ENCODE measurements at places on chromosomes 6 and 20.

DNA sequence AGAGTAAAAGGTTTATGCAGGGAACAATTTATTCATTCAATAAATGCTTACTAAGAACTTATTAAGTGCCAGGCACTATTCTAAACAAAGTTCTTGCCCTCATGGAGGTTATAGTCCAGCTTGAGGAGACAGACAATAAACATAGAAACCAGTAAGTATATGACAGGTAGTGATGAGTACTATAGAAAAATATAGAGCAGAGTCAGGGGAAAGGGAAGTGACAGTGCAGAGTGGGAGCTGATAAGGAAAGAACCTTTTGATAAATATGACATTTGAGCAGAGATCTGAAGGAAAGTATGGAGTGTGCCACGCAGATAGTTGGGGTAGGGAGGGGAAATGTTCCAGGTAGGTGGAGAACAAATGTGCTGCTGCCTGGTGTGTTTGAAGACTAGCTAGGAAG is 12.1 kb downstream of the ACSS2 start:
- no peak for DNase-seq

DNA sequence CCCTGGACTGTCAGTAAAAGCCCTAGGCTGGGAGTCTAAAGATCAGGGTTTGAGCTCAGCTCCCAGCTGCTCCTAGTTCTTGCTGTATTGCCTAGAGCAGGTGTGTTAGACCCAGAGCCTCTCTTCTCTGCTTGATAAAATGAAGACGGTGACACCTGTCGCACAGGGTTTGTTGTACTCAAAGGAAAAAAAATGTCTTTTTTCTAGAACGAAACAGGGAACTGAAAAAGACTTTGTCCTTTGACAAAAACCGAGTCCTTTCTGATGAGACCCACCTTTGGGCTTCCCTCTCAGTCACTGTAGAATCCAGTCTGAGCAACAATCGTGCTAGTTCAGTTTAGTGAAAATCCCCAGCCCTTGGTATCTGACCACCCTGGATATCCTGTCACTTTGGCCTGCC is 102.1 kb upstream of the LAMP5 start:
- DNase-seq, result no peak

- no peak for DNase-seq
Observed at GRCh38 chr6:20440296-20440695, 38.6 kb downstream of the E2F3 start.

DNA sequence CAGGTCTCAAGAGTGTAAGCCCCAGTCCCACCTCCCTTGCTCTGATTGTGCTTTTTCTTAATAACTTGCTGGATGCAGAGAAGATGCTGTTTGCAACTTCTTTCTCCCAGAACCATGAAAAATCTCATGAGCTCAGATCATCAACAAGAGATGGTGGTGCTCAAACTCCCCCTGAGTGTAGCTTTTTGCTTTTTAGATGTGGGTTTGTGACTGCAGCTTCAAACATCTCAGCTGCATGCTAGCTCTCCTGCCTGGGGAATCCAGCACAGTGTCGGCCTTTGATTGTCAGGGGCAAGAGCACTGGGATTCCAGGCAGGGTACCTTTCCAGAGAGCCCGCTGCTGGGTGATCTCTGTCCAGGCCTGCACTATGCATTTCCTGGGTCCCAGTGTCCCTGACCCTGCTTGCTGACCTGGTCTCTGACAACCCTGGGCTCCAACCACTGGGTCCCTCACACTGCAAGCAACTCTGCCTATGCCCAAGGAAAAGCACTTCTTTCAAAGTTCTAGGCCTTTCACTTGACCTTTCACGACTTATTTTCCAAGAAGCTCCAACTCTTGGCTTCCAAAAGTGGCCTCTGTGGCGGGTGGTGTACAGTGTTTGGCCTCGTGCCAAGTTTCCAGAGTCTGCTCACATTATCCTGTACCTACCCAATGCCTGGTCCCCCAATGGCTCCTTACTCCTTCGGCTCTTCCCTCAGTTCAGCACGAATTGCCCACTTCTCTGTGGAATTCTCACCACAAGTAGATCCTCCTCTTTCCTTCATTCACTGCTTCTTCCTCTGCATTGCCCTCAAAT is 69.7 kb upstream of the LY86 start:
- no peak for DNase-seq

DNA sequence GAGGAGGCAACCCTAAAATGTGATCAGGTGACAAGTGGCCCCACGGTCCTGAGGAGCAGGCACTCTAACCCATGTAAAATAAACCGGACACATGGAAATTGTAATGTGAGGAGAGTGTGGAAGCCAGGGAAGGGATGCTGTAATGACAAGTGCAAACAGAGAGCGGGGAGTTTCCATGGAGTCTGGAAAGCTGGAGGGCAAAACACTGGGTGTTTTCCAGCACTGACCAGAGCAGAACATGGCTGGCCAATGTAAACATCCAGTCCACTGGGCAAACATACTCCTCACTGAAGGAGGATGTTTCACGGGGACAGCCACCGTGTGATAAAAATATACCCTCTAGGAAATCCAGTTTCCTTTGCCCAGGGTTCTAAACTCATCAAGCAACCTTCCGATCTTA is 219.0 kb upstream of the JARID2 start:
- DNase-seq, result no peak

GRCh38 chr6:91415031-91415605 is 828.2 kb upstream of the MAP3K7 start:
- DNase-seq, result no peak

DNA sequence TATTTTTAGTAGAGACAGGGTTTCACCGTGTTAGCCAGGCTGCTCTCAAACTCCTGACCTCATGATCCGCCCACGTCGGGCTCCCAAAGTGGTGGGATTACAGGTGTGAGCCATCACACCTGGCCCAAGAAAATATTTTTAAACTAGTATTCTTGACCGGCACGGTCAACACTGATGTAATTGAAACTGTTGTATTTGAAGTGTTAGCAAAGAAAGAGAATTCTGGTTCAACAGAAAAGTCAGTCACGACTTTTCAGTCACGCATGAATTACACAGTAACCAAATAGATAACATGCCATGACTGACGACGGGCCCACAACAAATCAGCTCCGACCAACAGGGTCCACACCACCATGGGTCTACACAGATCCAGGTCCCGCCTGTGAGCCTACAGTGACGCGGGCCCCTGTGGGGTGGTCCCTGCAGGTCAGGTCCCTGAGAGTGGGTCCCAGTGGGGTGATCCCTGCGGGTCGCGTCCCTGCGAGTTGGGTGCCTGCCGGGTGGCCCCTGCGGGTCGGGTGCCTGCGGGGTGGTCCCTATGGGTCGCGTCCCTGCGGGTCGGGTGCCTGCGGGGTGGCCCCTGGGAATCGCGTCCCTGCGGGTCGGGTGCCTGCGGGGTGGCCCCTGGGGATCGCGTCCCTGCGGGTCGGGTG is 1.0 kb downstream of the GMEB2 start:
- peak; percentile 25 for DNase-seq

DNA sequence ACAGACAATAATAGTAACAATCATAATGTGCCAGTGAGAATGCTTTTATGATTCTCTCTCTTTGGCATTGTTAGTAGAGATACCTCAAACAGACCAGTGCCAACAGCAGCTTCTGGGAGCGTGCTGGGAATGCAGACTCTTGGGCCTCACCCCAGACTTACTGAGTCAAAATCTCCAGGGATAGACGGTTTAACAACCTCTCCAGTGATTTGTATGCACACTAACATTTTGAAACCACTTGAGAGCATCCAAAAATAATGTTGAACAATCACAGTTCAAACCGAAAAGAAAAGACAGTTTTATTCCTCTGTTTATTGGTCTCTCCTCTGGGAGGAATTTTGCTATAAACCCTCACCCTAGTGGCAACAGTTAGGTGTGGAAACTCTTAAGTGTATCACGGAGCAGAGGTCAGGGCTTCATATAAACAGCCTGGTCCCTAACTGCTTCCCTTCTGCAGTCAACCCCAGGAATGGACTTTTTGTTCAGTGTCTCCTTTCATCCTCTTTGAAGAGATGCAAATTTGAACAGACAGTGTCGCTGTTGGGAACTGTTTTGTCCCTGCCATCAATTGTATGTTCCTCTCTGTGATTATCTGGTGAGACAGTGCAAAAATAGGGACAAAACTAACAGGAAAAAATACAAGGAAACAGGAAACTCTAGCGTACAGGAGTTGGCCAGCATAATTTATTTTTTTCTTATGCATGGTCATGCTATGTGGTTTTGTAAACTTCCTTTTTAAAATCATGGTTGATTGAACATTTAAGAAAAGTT is 162.4 kb upstream of the BTBD3 start:
- peak; percentile 44 for DNase-seq

DNA sequence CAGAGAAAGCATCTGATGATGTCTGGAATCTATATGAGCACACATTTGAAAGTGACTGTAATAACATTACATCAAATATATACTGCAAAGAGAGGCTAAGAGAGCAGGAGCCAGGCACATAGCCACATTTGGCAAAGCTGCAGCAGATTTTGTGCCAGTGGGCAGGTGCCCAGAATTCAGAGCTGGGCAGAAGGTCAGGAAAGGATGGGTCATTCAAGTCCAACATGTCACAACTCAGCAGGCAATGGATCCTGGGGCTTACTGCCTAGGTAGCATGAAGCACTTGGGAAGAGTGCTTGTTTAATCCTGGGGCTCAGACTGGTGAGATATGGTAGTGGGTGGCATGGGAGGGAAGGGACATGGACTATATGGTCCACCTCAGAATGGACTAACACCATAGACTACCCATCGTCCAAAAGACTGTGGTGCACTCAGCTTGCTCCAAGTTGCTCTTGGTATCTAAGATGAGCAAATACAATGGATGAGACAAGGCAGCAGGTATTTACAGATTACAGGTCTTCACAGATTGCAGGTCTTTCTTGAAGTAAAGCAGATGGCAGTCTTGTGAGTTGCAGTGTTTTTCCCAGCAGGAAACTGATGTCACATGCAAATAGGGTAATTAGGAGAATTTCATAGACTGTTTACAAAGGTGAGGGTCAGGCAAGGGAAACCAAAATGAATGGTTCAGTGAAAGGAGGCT is 31.2 kb upstream of the SHLD1 start:
- DNase-seq, result no peak

DNA sequence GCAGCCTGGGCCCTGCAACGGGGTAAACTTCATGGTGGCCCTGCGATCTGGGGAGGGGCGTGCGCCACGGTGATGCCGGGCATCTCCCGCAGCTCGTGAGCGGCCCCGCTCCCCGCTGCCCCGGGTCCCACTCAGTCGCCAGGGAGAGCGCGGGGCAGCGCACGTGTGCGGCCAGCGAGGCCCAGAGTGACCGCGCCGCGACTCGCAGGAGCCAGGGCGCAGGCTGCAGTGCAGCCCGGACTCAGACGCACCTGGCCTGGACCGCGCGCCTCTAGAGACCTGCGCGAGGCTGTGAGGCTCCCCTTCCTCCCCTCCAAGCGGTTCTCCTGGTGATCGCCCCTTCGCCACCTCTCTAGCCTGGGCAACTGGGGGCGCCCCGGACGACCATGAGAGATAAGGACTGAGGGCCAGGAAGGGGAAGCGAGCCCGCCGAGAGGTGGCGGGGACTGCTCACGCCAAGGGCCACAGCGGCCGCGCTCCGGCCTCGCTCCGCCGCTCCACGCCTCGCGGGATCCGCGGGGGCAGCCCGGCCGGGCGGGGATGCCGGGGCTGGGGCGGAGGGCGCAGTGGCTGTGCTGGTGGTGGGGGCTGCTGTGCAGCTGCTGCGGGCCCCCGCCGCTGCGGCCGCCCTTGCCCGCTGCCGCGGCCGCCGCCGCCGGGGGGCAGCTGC is 652 bp downstream of the BMP6 start:
- peak; percentile 35 for DNase-seq

DNA sequence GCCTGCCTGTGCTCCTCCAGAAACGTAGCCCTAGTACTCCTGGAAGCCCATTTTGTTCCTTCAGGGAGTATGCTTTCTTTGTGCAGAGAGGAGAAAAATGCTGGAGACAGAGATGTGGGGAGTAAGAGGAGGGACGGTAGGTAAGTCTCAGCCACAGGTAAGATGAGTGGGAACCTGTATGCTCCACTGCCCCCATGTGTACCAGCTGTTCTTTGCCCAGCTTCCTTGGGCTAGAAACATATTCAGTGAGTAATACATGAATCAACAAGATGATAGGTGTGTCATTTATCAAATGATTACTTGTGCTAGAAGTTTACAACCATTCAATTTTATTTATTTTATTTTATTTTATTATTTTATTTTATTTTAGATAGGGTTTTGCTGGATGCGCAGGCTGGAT is 13.6 kb upstream of the CEP85L start:
- no peak for DNase-seq

DNA sequence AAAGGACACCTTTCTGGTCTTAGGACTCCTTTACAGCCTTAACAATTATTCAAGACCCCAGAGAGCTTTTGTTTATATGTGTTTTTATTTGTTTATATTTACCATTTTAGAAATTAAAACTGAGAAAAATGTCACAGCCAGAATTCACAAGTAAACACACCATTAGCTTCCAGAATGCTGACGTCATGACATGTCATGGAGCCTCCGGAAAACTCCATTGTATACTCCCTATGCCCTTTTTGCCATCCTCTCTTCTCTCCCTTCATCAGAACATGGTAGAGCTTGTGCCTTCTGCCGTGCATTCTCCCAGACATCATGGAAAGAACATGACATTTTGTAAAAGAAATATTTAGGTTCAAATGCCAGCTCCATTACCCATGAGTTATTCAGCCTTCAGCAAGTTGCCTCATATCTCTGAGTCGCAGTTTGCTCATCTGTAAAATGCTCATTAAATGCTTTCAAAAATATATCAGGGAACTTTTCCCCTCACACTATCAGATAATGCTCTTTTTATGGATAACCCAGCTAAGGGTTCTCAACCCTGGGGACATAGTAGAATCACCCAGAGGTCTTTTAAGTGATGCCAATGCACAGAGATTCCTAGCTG is 27.8 kb downstream of the TNFAIP3 start:
- DNase-seq, result peak; percentile 35

- no peak for DNase-seq
Observed at GRCh38 chr20:57791966-57792365, 82.2 kb upstream of the PMEPA1 start.

DNA sequence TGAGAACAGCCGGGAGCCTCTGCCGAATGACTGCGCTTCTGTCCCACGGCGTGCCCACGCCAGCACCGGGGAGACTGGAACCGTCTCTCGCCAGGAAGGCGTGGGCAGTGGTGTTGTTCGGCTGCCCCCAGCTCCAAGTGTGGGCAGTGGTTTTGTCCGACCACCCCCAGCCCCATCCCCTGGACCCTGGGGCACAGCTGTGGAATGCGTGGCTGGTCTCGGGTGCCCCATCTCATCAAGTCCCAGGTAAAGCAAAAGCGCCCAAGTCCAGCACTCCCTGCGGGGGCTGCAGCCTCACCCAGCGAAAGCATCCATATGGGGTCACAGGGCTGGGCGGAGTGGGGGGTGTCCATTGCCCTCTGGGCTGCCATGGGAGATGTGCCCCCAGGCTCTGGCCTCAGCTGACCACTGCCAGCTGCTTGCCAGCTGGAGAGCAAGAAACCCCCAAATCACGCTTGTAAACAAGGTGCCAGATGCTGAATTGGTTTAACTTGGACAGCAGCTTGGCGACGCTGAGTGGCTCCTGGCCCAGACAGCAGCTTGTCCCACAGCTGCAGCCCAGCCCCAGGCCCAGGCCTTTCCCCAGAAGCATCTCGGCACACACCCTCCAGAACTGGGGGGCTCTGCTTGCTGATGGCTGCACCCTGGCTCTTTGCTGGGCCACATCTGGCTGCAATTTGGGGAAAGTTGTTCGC is 4.5 kb downstream of the CABLES2 start:
- no peak for DNase-seq
